ENCODE measurements at places on chromosomes 6 and 20.

DNA sequence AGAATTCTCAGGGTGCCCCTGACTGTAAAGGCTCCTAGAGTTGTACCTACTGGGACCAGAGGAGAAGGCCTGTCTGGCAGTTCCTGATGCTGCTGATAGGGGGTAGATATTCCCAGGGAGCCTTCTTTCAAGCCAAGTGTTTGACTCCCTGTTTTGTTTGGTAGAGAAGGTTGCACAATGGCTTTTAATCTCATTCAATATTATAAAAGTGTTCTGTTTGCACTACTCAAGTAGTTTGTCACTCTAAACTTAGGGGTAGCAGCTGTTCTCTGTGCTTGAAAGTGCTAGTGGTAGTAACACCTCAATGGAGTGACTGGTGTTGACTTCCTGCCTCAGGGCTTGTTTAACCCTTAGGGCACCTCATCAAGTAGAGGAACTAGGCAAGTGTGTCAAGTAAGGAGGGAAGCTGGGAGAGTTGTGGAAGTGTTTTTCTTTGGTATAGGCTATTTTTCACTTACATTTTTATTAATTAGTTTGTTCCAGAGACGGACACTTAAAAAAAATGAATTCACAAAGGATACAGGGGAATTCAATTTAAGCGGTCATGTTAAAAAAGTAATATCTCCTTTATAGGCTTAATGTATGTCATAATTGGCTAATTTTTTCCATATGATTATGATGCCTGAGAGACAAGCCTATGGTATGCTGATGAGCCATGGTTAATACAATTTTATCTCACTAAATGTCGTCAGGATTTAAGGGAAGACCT lies 38.1 kb downstream of the BICRAL start:
- DNase-seq: no peak

DNA sequence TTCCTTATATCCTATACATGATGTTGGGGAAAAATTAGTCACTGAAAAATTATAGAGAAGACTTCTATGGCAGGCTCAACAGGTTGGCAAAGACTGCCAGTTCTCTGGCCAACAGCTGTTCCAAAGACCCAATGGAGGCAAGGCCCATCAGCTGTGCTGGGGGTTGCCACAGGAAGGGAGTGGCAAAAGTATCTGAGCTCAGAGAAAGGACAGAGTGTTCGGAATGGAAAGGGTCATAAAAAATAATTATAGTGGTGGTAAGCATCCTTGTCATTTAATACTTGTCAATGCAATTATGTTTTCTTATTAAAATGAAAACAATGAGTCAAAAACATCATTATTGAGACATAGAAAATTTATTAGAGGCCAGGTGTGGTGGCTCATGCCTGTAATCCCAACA lies 36.1 kb downstream of the FASTKD5 start:
- DNase-seq: no peak

DNA sequence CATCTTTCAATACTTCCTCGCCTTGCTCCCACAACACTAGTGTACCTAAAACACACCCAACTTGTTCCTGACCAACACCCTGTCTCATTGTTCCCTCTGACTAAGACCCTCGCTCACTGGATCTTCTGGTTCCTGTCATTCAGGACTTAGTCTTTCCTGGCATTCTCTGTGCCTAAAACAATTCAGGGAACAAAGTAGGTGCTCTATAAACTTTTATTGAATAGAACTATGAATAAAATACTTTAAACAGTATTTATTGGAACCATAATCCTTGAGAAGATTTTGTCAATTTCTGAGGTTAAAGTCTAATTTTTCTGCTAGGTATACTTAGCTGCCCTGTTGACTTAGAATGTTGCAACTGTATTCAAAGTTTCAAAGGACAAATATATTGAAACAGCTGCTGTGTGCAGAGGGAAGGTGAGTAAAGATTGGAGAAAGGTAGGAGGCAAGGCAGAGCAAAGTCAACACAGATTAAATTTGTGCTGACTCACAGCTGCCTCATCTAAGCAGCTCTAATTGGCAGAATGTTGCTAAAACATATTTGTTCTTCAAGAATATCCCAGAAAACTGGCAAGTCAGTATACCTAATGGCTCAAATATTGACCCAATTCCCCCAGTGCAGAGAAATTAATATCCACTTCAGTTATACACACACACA lies 37.6 kb downstream of the GSTA2 start:
- DNase-seq: no peak

DNA sequence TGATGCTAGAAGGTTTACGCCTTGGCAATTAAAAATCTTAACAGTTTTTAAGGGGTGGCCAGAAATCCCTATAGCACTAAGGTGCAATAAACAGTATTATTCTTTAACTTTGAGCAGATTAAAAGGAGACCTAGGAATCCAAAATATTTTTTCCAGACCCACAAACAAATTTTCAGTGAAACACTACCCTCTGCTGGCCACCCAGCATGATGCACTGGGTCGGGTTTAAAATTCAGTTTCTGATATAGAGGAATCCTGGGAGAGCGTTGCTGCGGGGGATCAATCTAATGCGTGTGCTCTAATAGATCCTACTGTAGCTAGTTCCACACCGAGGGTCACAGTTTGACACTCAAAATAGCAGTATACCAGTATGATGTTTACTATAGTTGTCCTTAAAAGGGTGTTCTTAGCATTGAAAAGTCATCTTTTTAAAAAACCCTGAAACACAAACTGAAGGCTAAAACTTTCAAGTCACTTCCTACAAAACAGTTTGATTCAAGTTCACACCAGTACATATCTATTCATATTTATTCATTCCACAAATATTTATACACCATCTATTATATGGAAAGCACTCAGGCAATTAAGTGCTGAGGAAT lies 10.2 kb downstream of the UBE3D start:
- DNase-seq: peak; percentile 42

GRCh38 chr6:7750197-7750596 lies 24.3 kb downstream of the BMP6 start:
- no peak for DNase-seq

- peak; percentile 35 for DNase-seq
Measured at GRCh38 chr6:136089876-136090275, 160.2 kb downstream of the MTFR2 start.

GRCh38 chr20:19403549-19403948 lies 191.1 kb downstream of the SLC24A3 start:
- no peak for DNase-seq

DNA sequence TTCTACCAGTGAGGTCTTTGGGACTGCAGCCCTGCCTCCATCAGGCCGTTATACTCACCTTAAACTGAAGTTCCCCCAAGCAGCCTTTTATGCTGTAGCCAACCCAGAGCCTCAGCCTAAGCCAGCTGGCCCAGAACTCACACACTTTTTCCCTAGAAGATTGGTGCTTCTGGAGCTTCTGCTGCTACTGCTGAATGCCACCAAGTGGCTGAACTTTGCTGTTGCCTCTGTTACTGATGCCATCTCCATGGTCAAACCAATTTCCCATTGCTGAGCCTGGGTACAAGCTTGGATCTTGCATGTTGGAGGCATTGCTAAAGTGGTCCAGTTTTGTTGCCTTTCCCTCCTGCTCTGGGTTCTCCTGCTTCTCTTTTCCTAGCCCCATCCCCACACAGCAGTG lies 15.0 kb upstream of the TBX18 start:
- peak; percentile 25 for DNase-seq

- DNase-seq: no peak
Measured at GRCh38 chr20:1946762-1947534, 46.9 kb downstream of the PDYN start.

Data from RPMI7951 (cell line).